ENCODE measurements at places on chromosomes 3 and 15.

- no peak for DNase-seq
Observed at GRCh38 chr3:141499965-141500364, 13.1 kb downstream of the RASA2 start.

GRCh38 chr15:52118969-52119749 lies 6.6 kb upstream of the BCL2L10 start:
- peak; percentile 28 for DNase-seq

GRCh38 chr3:37855363-37855970 lies 6.2 kb upstream of the CTDSPL start:
- peak; percentile 19 for DNase-seq

GRCh38 chr15:63010920-63011693 lies 31.4 kb upstream of the TPM1 start:
- DNase-seq: no peak

- DNase-seq: no peak
Observed at GRCh38 chr15:78634210-78635145, 6.5 kb downstream of the CHRNB4 start.

GRCh38 chr15:25175033-25175788 lies 220.4 kb downstream of the SNRPN start:
- DNase-seq: no peak

GRCh38 chr3:143595456-143596077 lies 252.7 kb downstream of the SLC9A9 start:
- no peak for DNase-seq

- no peak for DNase-seq
Observed at GRCh38 chr15:101455291-101456025, 34.0 kb downstream of the PCSK6 start.

- no peak for DNase-seq
Observed at GRCh38 chr3:13593615-13594014, 44.7 kb downstream of the FBLN2 start.

DNA sequence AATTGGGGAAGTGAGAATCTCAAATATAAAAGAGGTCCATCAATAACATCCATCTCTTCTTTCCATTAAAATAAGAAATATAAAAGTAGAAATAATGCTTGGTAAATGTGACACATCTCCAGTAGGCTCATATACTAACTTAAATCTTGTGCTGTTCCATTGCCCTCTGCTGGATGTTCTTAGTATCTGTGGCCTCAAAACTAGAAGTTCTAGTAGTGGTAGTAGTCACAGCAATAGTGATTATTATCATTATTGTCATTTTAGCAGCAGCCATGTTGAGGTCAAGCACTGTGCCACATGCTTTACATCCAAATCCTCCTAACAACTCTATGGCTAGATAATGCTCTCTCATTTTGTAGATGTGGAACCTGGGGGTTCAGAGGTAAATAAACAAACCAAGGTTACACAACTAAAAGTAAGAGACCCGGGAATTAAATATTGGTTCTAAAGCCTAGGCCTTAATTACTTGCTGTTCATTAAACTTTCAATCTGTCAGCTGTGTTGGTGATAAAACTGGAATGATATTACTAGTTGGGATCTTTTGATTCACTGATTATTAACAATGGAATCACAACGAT lies 20.2 kb upstream of the BTLA start:
- peak; percentile 61 for DNase-seq

GRCh38 chr3:113741086-113741485 lies 5.0 kb downstream of the NAA50 start:
- no peak for DNase-seq

DNA sequence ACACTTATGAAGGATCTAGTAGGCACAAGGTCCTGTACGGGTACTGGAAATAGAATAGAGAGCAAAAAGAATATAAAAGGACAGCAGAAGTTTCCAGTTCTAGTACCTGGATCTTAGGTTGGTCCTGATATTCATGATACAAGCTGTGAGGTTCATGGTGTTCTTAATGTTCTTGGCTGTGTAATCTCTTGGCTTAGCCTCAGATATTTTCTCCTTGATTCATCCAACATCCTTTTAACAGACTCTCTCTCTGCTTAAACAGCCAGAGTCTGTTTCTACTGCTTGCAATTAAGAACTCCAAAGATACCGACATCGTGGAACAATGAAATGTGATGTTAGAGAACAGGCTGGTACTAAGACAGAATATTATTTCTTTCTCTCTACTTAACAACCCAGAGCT lies 49.9 kb downstream of the CNTN3 start:
- DNase-seq: no peak

- DNase-seq: no peak
Observed at GRCh38 chr3:193870376-193871219, 265.4 kb upstream of the HES1 start.

- no peak for DNase-seq
Observed at GRCh38 chr3:101131767-101132166, 138.5 kb upstream of the ABI3BP start.

GRCh38 chr3:46479696-46480095 lies 15.0 kb upstream of the LTF start:
- DNase-seq: no peak

- no peak for DNase-seq
Observed at GRCh38 chr3:152488449-152488848, 219.7 kb downstream of the MBNL1 start.

GRCh38 chr3:133490468-133491351 lies 82.8 kb upstream of the CDV3 start:
- DNase-seq: no peak

- DNase-seq: peak; percentile 76
Observed at GRCh38 chr3:78235841-78236240, 1195.9 kb downstream of the ROBO2 start.

- no peak for DNase-seq
Observed at GRCh38 chr3:178767581-178767980, 231.3 kb downstream of the KCNMB2 start.

DNA sequence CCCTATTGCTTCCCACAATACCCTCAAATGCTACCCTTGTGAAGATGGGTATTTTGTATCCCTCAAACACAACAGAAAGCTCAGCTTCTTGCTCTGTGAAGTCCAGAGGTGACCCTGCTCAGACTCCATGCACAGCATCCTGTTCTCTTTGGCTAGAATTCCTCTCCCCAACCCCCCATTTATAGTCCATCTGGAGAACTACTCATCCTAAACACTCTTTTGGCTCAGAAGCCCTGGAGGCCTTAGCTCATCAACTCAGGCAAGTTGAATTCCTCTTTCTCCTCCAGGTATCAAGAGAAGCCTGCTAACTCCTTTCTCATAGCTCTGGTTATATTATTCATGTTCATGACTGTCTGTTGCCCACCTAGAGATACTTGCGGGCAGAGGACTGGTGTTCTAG lies 18.3 kb upstream of the GASK1A start:
- DNase-seq: no peak

DNA sequence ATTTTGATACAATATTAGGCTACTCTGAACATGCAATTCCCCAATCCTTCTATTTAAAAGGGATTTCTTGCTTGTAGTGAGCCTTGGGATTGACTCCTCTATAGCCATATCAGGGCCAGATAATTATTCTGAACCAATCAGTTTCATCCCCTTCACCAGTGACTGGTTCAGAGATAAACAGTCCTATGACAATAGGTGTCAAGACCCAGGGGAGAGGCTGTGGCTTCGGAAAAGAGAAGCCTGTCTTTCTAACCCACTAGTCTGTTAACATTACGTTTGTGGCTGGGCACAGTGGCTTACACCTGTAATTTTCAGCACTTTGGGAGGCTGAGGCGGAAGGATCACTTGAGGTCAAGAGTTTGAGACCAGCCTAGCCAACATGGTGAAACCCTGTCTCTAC lies 6.2 kb upstream of the ISLR2 start:
- DNase-seq: no peak

- no peak for DNase-seq
Observed at GRCh38 chr3:182323898-182324297, 469.4 kb upstream of the ATP11B start.

- no peak for DNase-seq
Observed at GRCh38 chr15:49215768-49216739, 46.0 kb downstream of the GALK2 start.

DNA sequence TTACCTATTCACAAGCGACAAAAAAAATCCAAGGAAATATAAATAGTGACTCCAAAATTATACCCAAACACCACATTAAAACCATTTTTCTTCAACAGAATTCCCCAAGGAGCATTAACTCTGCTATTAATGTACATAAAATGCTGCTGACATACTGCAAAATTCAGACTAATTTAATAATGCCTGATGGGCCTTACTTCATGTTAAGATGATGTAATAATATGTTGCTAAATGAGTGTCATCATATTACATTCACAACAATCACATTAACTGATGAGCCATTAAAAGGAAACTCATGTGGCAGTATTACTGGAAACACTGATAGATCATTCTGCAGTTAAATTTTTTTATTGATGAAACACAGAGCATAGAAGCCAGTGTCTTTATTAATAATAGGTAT lies 204.9 kb upstream of the CGNL1 start:
- no peak for DNase-seq

- no peak for DNase-seq
Observed at GRCh38 chr3:94821241-94821640, 758.4 kb downstream of the NSUN3 start.

DNA sequence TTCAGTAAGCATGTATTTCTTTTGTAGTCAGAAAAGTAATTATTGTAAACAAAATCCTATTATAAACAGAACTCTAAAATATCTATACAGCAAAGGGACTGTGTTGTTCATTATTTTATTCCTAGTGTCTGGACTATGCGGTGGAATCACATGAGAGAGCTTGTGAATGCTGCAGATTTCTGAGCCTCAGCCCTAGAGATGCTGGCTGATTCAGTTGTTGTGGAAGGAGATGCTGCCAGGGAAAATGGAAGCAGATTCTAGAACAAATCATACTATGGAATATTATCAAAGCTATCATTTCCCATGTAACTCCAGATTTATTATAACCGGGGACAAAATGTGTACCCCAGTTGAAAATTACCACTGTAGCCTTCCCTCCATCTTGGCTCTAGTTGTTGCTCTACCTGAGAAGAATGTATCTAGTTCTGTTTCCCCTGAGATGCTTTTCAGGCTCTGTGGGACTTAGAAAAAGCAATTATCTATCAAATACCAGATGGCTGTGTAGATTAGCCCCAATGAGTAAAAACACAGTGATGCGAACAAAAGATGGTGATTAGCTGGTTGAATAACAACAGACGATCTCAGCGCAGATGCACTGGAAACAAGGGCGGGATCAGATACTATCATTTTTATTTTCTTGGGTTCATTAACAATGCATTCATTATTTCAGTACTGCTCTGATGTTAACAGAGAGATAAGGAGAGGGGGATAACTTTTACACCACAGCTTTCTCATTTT lies 131.3 kb downstream of the TMEM108 start:
- DNase-seq: no peak

- DNase-seq: no peak
Observed at GRCh38 chr3:50297896-50298725, 1.1 kb downstream of the HYAL3 start.

GRCh38 chr3:96813134-96813819 lies 1.1 kb upstream of the EPHA6 start:
- DNase-seq: peak; percentile 86

DNA sequence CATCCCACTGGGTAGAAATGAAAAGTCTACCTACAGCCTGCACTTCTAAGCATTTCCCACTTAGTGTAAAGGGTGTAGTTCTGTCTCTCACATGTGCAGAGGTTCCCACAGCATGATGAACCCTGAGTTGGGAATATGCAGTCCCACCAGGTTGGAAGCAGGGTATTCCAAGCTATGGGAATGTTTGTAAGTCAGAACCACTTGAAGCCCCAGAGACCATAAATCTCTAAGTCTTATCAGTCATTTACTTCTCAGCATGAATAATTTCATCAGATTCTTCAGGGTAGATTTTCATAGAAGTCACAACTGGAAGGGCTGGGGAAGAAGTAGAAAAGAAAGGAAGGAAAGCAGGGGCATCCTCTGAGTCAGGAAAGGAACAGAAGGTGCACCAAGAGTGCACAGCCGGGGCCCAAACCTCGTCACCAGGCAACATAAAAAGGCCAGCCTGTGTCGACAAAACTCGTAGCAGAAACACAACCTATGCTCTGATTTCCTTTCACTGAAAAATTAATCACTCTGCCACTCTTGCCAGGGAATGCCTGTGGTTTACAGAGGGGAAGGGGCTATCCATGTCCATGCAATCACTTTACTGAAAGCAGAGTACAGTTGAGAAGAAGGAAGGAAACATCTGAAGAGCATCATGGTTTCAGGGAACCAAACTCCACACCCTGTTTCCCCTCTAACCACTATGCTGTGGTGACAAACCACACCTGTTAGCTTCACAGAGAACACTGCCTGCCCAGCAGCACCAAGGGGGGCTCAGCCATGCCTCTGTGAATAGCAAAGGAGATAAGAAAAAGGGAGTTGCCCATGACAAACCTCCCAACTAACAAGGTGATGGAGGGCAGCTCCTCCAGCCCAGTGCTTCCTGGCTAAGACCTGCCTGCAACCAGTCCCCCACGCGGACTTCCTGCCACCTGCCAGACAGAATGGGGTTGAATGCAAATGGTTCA lies 40.5 kb downstream of the SH3BP5 start:
- DNase-seq: peak; percentile 85

- no peak for DNase-seq
Observed at GRCh38 chr3:10798600-10799367, 17.2 kb upstream of the SLC6A11 start.

- no peak for DNase-seq
Observed at GRCh38 chr3:128149650-128150049, 3.6 kb upstream of the EEFSEC start.

DNA sequence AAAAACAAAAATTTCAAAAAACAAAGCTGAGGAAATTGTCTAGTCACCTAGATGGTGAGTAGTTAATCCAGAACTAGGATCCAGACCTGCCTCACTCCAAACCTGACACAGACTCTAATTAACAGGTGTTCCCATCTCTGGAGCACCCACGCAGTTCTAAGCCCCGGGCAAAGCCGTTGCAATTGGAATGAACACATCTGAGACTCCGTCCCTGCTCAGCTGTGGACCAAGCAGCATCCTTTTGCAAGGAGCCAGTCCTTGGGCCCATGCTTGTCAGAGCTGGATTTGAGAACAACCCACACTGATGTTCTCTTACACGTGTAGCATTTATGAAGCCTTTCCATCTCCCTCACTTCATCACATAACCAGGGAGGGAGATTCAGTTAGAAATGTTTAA lies 54.8 kb downstream of the LMCD1 start:
- no peak for DNase-seq

GRCh38 chr15:83284559-83285283 lies at the start of gene BNC1:
Gene BNC1 (minus strand): TSS chr15:83284664. CDS start chr15:83284628, 36 bp downstream.
- DNase-seq: peak; percentile 83

GRCh38 chr3:54962200-54962599 lies 34.3 kb upstream of the LRTM1 start:
- no peak for DNase-seq

GRCh38 chr15:40474581-40474980 lies 3.8 kb downstream of the CHST14 start:
- no peak for DNase-seq

DNA sequence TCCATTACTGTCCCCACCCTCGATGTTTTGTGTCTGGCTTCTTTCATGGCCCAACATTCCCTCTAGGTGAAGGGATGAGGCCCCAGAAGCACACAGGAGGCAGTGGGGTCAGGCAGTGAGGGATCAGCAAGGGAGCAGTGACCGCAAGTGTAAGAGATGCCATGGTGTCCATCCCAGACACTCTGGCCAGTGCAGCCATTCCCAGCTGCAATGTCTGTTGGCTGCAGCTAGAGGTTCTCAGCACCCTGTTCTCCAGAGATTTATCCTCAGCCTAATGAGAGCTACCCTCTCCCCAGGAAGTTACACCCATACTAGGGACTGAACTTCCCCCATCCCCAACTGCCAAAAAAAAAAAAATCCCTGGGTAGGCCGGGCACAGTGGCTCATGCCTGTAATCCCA lies 40.2 kb downstream of the TRANK1 start:
- no peak for DNase-seq

- DNase-seq: no peak
Observed at GRCh38 chr3:117084739-117085270, 375.2 kb downstream of the TUSC7 start.
